ENCODE measurements at places on chromosomes 6 and 20. TPM values are rescaled to one million over a fixed set of nuclear protein-coding genes. Genes with fewer than 3 reads are reported as not detected.

GRCh38 chr6:21769405-21769861, 175.9 kb downstream of the SOX4 start:
- H3K27me3 ChIP-seq = no peaks in the 10 kb centered on the region
- peak overlapping the region; percentile 71 for H3K27ac ChIP-seq
- H3K36me3 ChIP-seq = peaks cover 4% of the 10 kb centered on the region
- peaks cover 74% of the 10 kb centered on the region for H3K4me1 ChIP-seq
- H3K4me3 ChIP-seq = no peak overlapping the region

DNA sequence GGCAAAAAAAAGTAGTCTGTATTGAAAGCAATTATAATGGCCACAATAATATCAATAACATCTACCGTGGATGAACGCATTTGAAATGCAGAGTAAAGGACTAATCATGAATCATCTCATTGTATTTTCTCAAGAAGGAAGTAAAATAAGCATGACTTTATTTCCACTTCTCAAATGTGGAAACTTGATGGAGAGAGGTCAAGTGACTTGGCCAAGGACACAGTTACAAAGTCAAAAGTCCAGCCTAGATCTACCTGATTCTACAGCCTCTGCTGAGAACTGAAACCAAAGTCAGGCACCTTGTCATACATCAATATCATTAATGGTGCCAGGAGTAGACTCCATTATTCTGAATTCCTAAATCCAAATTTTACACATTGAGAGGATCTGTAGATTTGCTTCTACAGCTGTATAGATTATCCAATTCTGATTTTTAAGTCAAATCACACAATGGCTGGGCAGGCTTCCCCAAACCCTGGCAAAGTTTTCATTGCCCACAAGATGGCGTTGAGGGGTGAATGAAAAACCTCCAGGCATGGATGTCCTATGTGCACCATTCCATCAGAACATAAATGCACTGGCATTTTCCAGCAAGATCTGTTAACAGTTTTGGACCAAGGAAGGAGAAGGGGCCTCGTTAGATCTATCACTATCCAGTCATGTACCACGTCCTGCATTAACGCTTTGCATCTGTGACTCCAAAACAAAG, 423.1 kb downstream of the MAFB start:
- H3K4me3 ChIP-seq = no peak overlapping the region
- no peak for DNase-seq
- no peaks in the 10 kb centered on the region for H3K36me3 ChIP-seq
- peaks cover 29% of the 10 kb centered on the region for H3K4me1 ChIP-seq
- H3K27ac ChIP-seq = no peak overlapping the region

DNA sequence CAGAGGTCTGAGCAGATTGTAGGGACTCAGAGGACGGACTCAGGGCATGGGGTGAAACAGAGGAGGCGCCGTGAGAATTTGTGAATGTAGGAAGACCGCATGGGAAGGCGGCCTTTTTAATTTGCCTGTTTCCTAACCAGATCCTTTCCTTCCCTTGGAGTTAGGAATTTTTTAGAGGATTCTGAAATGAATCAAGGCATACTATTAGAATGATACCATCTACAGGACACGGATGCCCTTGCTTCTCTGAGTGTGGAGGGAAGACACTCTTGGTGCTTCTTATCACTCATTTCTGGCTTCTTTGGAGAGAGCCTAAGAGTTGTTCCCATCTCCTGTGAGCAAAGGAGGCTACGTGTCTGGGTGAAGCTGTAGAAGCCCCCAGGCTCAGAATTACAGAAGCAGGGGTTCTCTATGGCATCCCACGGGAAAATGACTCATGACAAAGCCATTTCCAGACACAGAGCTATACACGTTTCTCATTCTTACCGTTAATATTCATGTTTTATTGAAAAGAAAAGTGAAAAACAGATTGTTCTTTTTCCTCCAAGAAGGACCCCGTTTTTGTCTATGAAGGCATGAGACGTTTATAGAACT, 148.5 kb downstream of the EDN3 start:
- H3K4me1 ChIP-seq = peaks cover 6% of the 10 kb centered on the region
- H3K27me3 ChIP-seq = peaks cover 72% of the 10 kb centered on the region
- no peak overlapping the region for H3K4me3 ChIP-seq

DNA sequence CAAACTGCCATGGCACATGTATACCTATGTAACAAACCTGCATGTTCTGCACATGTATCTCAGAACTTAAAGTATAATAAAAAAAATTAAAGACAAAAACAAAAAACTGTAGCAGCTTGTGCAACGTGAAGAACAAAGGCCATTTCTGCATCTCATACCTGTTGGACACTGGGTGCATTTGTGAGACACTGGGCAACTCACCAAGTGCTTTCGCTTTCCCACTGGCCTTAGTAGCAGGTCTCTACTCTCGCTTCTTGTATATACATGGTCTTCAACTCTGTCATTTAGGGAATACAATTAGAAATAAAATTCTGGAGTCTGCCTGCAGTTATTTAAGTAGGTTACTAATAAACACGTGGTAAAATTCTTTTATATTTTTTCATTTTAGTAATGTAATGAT, 423.8 kb downstream of the CBLN4 start:
- no peak overlapping the region for H3K4me3 ChIP-seq
- no peak overlapping the region for H3K27ac ChIP-seq
- no peaks in the 10 kb centered on the region for H3K36me3 ChIP-seq

DNA sequence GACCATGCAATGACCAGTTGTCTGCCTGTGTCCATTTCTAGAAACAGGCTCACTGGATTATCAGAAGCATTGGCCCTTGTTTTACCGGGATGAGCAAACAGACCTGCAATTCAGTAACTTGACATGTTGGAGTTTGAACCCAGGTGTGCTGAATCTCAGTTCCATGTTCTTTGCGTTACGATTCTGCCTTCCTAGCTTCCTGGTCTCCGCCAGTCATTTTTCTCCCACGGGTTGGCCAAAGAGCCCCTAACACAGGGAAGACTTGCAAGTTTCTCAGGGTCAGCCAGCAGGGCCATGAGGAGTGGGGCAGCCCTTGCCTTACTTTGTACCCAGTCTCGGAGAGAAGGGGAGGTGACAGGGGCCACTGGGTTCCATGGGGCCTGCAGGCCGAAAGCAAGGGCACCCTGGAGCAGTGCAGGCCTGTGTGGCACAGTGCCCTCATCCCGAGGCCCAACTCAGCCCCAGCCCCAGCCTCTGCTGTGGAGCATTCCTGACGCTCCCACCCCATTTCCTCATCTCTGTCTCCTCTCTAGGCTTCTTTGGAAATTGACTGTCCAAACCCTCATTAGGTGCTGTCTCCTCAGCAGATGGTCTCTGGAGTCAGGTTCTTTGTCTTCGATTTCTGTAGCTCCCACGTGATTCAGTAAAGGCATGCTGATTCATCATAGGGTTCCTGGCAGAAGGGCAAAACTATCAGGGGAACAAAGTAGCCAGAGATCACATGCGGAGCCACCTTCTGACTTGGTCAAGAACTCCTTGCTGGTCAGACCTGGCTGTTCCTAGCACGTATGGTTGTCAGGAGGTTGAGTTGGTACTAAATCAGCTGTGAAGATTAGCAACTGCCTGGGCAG, 23.6 kb downstream of the CDS2 start:
- H3K36me3 ChIP-seq = no peaks in the 10 kb centered on the region
- DNase-seq = no peak
- peaks cover 16% of the 10 kb centered on the region for H3K4me1 ChIP-seq
- peak overlapping the region; percentile 33 for H3K27ac ChIP-seq
- H3K27me3 ChIP-seq = no peaks in the 10 kb centered on the region

DNA sequence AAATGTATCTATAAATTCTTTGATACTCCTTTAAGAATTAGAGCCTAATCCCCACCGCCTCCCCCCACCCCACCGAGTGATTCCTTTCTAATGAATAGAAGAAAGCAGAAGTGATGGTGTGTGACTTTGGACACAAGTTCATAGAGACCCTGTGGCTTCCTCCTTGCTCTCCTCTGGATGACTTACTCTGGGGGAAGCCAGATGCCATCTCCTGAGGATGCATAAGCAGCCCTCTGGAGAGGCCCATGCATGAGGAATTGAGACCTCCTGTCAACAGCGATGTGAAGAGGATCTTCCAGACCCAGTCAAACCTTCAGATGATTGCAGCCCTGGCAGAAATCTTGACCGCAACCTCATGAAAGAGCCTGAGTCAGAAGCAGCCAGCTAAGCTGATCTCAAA, 21.1 kb downstream of the AHCY start:
- DNase-seq = no peak
- no peaks in the 10 kb centered on the region for H3K4me1 ChIP-seq
- no peak overlapping the region for H3K27ac ChIP-seq
- peaks cover 55% of the 10 kb centered on the region for H3K36me3 ChIP-seq

DNA sequence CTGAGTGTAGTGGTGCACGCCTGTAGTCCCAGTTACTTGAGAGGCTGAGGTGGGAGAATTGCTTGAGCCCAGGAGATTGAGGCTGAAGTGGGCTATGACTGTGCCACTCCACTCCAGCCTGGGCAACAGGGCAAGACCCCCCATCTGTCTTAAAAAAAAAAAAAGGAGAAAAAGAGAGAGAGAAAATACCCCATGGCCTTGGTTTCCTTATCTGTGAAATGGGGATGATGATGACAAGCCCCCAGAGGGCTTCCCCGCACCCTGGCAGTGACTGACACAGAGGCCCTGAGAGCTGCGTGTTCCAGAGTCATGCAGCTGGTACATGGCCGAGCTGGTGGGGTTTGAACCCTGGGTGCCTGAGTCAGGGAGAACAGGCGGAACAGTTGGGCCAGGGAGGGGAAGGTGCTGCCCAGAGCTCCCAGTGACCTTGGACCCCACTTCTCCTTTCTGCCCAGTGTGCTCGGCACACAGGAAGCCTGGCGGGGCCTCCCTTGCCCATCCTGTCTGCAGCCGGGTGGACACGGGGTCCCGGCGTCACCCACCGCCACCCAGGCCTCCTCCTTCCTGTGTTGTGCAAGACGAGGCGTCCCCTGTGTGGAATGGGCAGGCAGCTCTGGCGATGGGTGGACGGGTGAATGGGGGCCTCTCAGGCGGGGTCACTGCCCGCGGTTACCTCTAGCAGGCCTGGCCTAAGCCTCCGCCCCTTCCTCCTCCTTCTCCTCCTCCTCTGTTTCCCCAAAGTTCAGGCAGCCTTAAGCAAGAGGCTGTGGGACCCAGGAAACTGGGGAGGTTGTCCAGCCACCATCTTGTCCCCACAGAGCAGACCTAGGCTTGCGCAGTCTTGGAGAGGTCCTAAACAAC, 84.2 kb downstream of the CEBPB start:
- H3K36me3 ChIP-seq = no peaks in the 10 kb centered on the region
- no peak overlapping the region for H3K4me3 ChIP-seq
- no peaks in the 10 kb centered on the region for H3K27me3 ChIP-seq
- H3K4me1 ChIP-seq = peaks cover 2% of the 10 kb centered on the region
- no peak overlapping the region for H3K27ac ChIP-seq
- DNase-seq = no peak

GRCh38 chr6:16230953-16231352, 7.4 kb upstream of the GMPR start:
- H3K27ac ChIP-seq = no peak overlapping the region
- H3K36me3 ChIP-seq = no peaks in the 10 kb centered on the region
- H3K4me1 ChIP-seq = peaks cover 18% of the 10 kb centered on the region
- H3K27me3 ChIP-seq = no peaks in the 10 kb centered on the region

DNA sequence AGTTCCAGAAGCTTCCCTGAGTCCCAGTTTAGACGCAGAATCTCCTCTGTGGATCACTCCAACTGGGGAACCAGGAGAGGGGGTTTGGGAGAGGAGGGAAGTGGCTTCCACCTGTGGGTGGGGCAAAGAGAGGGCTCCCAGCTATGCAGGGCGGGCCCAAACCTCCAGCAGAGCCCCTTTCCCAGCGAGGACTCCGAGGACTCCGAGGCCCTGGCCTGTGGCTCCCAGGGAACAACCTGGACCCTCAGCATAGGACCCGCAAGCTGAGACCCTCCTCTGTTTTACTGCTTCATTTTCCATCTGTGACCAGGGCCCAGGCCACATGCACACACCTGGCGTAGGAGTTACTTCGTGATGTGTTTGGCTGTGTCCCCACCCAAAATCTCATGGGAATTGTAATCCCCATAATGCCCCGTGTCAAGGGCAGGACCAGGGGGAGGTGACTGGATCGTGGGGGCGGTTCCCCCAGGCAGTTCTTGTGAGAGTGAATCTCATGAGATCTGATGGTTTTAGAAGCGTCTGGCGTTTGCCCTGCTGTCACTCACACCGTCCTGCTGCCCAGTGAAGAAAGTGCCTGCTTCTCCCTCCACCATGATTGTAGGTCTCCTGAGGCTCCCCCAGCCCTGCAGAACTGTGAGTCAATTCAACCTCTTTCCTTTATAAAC, 27.9 kb downstream of the NTSR1 start:
- peaks cover 21% of the 10 kb centered on the region for H3K4me1 ChIP-seq
- no peak overlapping the region for H3K4me3 ChIP-seq
- peaks cover 24% of the 10 kb centered on the region for H3K27me3 ChIP-seq
- no peak for DNase-seq

- no peaks in the 10 kb centered on the region for H3K36me3 ChIP-seq
- DNase-seq = no peak
- H3K27me3 ChIP-seq = no peaks in the 10 kb centered on the region
- peaks cover 10% of the 10 kb centered on the region for H3K4me1 ChIP-seq
Measured at GRCh38 chr6:106692819-106693208, 63.4 kb downstream of the QRSL1 start.

KCNQ2 gene
- 11.8 TPM for total RNA-seq

MMS22L gene
- total RNA-seq = 19.9 TPM

SLC4A11 gene
- total RNA-seq = 2.5 TPM

OR2J3 gene
- not detected for total RNA-seq

MEI4 gene
- total RNA-seq = 1.5 TPM
